RWPE2 (cell line): ENCODE measurements at places on chromosomes 4 and X.

- DNase-seq: no peak
Measured at GRCh38 chr4:151677193-151677592, 83.6 kb downstream of the GATB start.

GRCh38 chr4:40702137-40702799, 47.5 kb upstream of the NSUN7 start:
- DNase-seq: no peak

GRCh38 chr4:38684951-38685844, 21.2 kb downstream of the KLF3 start:
- DNase-seq: no peak

- no peak for DNase-seq
Measured at GRCh38 chrX:124338733-124339514, 6.5 kb downstream of the TEX13D start.

DNA sequence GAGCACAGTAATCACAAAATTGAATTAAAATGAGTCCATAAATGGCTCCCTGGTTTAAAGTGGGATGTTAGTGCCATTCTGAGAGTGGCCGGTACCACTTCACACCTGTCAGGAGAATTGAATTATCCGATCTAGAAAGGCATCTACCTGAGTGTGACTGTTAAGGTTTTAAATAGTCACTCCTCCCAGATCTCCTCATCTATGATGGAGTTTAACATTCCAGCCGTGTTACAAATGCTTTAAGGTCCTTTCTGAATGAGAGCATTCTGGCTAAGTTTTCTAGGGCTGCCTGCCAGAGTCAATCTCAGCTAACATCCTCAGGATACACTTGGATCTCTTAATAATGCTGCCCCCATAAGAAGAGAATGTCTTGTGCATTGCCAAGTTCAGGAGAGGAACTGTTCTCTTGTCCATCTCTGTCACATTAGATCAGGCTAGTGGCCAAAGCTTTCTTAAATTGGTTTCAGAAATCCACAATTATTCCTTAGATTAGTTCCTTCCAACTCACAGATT, 231.1 kb downstream of the SLC39A8 start:
- DNase-seq: no peak

DNA sequence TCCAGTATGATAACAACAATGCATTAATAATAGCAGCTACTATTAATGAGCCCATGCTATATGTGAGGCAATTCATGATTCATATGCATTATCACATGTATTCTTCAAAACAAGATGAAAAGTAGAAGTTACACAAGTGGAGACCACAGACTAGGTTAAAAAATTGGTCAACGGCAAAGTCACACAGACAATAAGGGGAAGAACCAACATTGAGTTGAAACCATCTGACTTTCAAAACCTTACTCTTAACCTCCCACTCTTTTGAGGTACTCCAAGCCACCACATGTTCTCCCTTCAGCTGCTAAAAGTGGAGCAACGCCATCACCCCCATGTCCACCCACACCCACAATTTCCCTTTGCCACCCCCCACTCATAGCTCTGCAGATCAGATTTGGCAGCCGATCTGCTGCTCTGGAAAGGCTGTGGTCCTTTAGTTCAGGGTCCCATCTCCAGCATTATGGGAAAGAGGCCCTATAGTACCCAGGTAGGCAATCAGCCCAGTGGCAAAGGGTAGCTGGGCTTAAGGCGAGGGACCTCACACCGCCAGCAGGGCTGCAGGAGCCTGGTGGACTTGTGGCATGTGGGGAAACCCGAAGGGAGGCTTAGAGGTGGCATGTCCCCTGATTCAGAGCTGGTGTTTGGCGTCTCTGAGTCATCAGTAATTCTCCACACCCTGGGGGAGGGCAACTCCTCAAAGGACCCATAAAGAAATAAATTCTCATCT, 33.5 kb upstream of the CYBB start:
- DNase-seq: no peak

GRCh38 chr4:120692964-120693363, 229.6 kb downstream of the PRDM5 start:
- DNase-seq: no peak

- no peak for DNase-seq
Measured at GRCh38 chrX:118506805-118507480, 11.3 kb downstream of the DOCK11 start.

DNA sequence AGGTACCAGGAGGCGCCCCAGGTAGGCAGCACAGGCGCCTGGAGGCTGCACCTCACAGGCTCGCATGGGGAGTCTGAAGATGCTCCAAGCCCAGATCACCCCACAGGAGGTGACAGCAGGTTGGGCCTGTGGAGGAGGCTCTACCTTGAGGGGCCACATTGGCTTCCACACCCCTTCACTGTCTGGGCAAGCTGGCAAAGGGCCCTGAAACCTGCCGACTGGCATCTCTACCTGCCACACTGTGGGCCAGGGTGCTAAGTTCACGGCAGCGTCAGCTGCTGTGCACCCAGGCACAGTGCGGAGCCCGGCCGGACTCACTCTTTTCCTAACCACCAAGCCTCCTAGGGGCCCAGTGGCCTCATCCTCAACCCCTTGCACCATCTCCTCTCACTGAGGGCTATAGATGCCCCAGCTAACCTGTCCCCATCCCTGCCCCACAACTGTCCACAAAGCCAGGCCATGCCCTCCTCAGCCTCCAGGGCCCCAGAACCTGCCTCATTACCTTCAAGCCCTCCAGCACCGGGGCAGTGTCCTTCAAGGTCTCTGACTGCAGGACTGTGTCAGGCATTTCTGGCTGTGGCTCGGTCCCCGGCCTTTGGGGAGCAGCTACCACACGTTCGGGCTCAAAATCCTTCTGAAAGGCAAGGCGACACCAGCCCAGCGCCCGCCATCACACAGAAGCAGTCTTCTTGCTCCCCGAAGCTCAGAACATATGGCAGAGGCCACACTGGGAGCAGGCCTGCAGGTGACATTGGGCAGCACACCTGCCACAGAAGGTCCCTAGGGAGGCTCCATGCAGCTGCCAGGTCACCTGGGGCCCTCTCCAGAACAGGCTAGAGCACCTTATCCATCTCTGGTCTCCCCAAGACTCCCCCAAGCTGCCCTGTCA, 28.8 kb downstream of the FGFR3 start:
- no peak for DNase-seq

DNA sequence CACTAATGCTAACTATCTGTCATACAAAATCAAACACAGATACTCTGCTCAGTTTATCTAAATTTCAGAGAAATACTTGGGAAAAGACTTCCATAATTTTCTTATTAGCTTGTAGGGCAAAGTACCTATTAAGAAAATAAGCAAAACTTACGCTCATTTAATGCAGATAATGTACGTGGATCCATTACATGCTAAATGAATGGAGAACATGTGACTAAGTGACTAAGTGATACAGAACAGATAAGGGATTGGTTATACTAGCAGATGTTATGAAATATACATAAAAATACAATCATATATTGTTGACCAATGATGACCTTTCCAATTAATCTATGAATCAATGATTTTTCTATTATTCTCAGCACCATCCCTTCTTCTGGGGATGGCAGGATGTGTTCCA, 25.7 kb downstream of the EREG start:
- no peak for DNase-seq

DNA sequence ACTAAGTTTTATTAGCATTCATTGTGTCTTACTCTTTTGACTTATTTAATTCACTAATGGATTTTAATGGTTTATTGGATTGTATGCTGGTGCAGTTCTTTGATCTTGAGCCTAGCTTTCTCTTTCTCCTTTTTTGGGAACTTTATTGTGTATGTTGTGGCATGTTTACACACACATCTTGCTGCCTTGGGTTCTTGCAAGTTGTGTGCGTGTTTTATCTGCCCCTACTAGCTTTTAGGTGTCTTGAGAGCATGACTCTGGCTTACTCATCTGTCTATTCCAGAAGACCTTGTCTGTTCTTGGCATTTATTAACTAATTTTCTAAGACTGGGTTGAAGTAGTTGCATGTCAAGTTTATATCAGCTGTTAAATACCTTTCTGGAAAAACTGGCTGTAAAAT, 2.7 kb downstream of the TMEM165 start:
- no peak for DNase-seq

- DNase-seq: no peak
Measured at GRCh38 chr4:72360075-72360474, 208.9 kb downstream of the ADAMTS3 start.

GRCh38 chrX:99663136-99663535, 746.9 kb downstream of the PCDH19 start:
- no peak for DNase-seq

GRCh38 chr4:20272411-20272872, 20.7 kb downstream of the SLIT2 start:
- no peak for DNase-seq

GRCh38 chr4:144715230-144715629, 69.3 kb downstream of the HHIP start:
- DNase-seq: no peak

- DNase-seq: no peak
Measured at GRCh38 chr4:114815760-114816159, 217.2 kb downstream of the UGT8 start.

DNA sequence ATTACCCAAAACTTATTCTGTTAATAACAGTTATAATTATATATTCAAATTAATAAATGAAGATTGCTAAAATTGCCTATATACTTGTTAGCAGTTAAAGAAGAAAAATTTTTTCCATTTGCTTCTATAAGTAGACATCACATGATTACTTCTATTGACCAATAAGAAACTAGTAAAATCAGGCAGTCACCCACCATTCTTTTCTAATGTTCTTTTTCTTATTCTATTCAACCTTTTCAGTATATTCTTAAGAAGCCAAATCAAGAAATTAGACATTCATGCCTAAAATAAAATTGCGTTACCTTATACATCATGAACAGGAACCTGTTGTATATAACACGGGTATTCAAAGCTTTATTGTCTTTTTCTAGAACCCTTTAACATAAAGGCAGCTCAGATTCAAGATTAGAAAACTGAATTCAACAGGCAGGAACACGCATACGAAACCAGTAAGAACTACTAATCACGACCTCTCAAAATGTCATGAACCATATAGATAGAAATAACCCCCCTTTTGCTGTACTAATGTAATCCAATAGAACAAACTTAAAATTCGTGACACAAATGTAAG, 568.1 kb upstream of the DIPK2B start:
- DNase-seq: no peak

DNA sequence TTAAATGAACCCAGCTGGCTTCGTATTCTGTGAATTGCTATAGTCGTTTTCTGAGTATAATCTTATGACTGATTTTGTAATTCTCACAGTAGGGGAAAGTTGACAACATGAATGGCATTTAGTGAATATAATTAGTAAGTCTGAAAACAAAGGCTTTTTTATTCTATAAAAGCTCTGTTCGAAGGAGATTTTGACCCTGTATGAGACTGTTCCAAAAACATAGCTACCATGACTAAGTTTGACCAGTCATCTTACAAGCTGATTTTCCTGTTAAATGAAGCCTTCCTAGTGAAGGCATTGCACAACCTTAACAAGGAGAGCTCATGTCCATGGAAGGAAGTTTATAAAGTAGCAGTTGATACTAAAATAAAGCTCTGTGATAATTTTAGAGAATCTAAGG, 242.3 kb downstream of the RPA4 start:
- no peak for DNase-seq

DNA sequence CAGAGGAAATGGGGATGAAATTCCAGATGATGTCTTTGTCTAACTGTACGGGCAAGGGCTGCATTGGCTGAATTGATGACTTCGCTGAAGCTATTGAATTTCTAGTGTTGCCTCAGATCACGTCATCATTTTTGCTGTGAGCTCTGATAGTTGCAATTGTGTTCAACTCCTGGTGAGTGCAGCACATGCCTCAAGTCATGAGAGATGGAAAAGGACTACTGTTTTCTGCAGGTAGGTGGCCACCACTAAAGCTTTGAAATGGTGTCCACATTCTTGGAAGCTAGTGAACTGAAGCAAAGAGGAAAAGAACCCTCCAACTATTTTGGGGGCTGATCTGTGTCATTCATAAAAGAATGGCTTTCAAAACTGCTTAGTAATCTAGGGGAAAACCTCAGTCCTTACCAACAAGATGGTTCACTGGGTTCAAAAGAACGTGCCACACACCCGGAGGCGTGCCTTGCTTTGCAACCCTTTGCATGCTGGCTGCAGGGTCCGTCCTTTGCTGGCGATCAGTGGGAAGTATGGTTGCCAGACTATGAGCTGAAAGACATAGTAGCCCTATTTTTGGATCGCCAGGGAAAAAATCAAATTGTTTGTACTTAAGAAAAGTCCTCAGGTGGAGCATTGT, 88.1 kb upstream of the STOX2 start:
- no peak for DNase-seq

DNA sequence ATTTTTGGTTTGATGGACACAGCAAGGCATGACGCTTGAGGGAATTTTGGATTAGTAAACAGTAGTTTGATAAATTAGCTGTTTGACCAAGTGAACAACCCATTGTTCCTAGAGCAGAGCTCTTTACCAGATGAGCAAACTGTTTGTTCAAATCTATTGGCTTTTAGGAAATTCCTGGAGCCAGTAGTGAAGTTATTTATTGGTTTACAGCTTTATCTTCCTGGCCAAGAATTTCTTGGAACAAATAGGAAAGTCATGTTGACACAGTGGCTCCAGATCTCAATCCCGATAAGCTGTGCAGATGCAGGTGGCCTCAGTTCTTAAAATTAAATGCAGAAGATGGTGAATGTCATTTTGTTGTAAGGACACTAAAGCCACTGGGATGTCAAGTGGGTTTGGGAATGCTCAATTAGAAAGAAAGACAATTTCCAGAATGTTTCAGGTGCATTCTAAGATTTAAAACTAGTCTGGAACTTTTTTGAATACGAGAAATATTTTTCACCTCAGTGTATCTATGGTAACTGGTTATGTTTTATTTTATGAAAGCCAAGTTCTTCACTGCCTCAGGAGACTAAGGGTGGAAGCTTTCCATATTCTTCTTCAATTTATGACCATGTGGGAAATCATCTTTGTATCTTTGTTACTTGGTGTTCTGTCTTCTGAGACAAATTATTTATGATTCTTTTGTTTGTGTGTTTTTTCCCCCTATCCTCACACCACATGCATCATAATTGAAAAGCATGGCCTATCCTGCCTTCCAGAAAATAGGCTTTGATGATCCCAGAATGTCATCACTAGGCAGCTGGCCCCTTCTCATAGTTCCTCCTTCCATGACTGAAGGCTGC, 554.5 kb downstream of the STIM2 start:
- no peak for DNase-seq

GRCh38 chr4:32470087-32470585, 1750.0 kb downstream of the PCDH7 start:
- DNase-seq: no peak

DNA sequence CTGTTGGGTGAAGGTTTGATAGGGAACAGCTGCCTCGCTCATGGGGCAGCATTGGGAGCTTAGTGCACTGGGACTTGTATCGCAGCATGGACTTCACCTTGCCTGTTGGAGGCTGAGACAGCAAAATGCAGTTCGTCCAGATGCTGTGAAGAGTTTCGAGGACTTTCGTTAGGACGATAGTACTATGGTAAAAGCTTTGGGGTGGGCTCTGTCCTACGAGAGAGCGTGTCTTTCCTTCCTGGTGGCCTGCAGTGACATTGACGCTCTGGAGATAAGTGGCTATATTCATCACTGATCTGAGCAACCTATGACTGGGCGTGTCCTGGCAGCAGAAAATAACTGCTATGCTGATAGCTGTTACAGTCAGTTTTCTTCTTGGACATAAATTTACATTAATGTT, 44.8 kb downstream of the ARHGAP10 start:
- DNase-seq: no peak

GRCh38 chr4:83212041-83212851, 72.4 kb downstream of the COQ2 start:
- no peak for DNase-seq

GRCh38 chrX:17606231-17606630, 131.1 kb upstream of the SCML1 start:
- DNase-seq: no peak

- DNase-seq: no peak
Measured at GRCh38 chrX:5449323-5449722, 779.3 kb downstream of the NLGN4X start.

- no peak for DNase-seq
Measured at GRCh38 chr4:95506264-95506663, 42.5 kb downstream of the UNC5C start.
